Lung (tissue), 17 donors: ENCODE measurements at places on chromosomes 1 and 21. TPM values are rescaled to one million over a fixed set of nuclear protein-coding genes. Genes with fewer than 3 reads are reported as not detected.
A peak's percentile ranks its signal among the peaks of the same experiment; 100 is the strongest.

SCCPDH gene
- 34.0 TPM for total RNA-seq

- DNase-seq: peak; percentile 67
These were observed 64.1 kb upstream of the TMEM51 start for GRCh38 chr1:15089258-15089992.

DNA sequence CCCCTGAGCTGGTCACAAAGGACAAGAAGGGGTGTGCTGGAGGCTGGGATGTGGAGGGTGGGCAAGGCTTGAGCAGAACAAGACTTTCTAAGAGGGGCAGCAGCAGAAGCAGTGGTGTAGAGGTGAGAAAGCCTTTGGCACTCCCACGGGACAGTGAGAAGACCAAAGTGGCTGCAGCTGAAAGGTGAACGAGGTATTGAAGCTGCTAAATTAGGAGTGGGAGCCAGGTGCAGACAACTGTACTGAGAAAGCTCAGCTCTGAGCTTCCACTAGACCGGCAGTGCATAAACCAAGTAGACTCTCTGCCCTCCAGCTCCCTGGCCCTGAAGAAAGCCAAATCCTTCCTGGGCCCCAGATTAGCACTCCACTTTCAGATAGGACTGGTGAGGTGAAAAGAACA, 93.0 kb downstream of the VWA5B1 start:
- no peak for DNase-seq

RAVER2 gene
- total RNA-seq: 9.2 TPM

DNA sequence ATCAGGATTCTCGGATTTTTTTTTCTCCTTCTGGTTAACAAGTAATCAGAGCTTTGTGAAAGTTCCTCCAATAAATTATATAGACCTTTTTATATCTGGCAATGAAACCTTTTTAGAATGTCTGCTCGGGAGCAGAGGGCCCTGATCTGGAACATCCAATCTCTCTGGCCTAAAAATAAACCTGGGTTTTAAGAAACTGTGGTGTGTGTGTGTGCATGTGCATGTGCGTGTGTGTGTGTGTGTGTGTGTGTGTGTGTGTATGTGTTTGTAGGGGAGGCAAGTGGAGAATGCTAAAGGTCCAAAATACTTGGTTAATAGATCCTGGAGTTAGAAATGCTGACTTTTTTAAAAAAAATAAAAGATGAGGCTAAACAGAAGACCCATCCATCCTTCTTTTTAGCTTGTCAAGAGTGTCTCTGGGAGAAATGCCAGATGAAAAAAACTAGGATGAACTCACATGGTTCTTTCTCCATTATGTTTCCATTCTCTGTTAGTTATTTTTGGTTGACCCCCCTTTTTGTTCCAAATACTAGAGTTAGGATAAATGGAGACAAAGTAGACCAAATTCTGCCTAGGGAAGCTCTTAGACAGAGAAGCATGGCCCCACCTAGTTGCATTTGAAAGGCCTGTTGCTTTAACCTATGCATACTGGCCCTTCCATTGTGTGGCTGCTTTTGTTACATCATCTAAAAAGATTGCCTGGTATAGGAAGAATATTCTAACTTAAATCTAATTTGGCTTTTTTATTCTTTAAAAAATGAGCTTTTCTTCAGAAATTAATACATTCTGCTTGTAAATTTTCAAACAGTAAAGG, 175.9 kb downstream of the PAPPA2 start:
- no peak for DNase-seq

NBPF10 gene
- 1.9 TPM for total RNA-seq

GRCh38 chr21:16211339-16212303, 481.8 kb downstream of the USP25 start:
- DNase-seq: no peak

RAB7B gene
- 16.2 TPM for total RNA-seq

GNAT2 gene
- not detected for total RNA-seq

DNA sequence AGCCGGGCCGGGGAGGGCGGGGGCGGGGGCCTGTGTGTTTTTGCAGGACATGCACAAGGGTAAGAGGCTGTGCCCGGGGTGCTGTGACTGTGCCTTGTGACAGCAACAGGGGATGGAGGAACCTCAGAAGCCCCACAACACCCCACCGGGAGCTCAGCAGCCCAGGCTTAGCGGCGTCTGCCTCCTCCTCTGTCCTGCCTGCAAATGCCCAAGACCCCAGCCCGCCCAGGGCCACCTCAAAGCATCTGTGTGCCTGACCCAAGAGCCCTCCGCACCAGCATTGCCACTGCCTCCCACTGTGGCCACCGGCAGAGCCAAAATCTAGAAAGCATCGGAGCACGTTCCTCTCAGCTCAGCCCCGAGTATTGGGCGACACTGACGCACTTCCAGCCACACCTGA, 2.7 kb upstream of the ACTRT2 start:
- peak; percentile 9 for DNase-seq

DNA sequence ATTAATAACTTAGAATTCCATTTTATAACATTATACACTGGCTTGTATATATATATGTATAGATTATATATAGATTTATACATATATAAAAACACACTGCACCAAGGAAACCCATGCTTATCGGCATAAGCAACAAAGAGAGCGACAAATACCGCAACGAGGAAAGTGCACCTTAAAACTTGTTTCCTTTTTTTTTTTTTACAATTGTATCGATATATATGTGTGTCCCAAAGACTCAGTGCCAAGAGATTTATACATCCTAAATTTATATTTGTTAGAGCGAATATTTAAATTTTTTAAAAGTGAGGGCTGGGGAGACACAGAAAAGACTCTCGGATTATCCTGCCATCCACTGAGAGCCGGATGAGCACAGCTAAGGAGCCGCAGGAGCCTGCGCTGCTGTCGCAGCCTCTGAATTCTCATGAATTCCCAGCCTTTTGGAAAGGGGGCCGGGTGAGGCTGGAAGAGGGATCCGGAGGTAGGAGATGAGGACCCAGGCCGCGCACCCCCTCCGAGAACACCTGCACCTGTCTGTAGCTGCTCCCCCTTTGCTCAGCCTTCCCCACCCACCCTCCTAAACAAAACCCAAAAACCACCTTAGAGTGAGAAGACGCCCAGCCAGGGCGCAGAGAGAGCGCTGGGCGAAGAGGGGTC, 5.2 kb downstream of the DMRTA2 start:
- DNase-seq: no peak

GRCh38 chr1:204448344-204448964, 36.8 kb upstream of the PPP1R15B start:
- DNase-seq: no peak

ABCB10 gene
- 23.5 TPM for total RNA-seq

DNA sequence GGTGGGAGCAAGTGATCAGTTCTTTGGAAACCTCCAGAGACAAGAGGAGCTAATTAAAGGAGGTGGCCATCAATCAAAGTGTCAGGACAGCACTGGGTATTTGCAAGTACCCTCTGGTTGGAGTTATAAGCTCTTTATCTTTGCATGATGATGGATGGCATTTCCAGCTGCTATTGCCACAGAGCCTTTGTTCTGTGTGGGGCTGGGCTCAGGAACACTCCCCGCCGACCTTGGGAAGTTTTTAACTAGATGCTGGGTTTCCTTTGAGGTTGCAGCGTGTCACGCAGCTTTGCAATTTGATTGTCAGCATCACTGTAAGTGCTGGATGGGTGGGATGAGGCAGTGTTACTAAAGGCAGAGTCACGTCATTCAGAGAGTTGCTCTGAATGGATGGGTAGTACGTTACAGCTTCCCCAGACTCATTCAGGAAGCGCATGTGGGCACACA, 68.9 kb downstream of the CNIH3 start:
- no peak for DNase-seq

SLC30A10 gene
- total RNA-seq: not detected

GRCh38 chr1:60573121-60573520, 499.6 kb upstream of the C1orf87 start:
- DNase-seq: no peak

FRRS1 gene
- 12.1 TPM for total RNA-seq

DNA sequence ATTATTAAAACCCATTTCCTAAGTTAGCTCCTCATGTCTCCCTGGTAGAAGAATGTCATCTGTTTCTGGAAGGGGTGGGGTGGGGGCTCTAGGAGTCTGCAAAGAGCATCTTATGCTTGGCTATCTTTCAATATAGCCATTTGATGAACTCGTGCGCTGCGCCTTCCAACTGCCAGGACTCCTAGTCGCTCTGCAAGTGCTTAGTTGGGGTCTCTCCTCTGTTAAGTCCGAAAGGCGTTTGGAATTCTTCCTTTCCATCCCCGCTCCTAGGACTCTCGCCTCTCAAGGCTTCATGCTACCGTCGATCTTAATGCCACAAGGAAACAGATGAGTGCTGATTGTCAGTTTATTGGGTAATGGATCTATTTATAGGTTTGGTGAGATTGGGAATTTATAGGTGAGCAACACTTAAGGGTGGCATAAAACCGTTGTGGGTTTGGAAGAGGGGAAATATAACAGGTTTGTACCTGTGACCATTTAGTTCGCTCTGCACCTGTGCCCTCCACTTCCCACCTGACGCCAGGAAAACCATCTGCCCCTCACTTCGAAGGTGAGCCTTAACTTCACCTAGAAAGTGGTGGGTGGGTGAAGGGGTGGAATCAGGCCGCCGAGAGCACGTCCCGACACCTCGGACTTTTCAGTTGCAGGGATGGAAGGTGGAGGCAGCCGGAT, 1.1 kb downstream of the KCNH1 start:
- DNase-seq: no peak

DNA sequence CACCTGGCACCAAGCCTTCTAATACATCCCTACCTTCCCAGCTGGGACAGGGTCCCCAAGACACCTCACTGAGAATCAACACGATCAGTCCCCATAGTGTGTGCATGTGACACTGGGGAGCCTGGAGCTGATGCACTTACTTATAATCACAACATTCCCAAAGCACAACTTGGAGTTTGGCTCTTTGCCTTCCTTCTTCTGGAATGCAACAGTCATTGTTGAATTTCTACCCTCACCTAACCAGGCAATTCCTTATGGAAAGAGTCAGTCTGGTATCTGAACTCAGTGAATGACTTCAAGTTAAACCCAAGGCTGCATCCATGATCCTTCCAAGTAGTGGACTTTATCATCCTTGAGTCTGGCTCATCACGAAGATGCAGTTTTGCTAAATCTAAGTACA, 86.1 kb downstream of the DSCAM start:
- DNase-seq: no peak

DNA sequence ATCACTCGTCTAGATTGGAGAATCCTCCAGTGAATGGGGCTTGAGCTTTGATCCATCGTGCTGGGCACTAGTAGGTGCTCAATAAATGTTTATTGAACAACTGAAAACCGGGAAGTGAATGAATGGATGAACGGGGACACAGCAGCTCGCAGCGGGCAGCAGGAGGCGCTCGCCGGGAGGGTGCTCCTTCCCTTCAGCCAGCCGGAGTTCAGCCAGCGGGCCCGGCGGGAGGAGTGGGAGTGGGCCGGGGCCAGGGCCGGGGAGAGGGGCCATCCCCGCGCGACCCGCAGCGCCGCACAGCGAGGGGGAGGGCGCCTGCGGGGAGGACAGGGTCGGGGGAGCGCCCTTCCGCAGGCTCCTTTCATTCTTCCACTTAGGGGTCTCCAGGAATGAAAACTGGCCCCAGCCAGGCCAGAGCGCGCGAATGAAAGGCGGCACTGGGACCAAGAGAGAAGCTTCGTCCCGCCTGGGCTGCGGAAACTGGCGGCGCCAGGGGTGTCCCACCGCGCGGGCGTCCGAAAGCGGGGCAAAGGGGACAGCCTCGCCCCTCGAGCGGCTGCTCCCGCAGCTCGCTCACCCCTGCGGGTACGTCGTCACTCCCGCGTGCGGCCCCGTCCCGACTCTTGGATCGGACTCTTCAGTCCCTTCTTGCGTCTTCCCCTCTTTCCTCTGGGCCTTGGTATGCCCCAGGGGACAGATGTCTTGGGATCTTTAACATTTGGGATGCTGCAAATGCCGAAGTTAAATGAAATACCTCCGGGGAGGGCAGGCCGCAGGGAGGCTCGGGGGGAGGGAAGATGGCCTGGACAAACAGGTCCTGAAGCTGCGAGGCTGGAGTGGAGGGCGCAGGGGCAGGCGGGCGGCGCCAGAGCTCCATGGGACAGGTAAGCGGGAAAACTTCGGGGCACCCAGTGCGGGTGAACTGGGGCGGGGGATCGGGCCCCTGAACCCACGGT, 3.6 kb upstream of the INAVA start:
- DNase-seq: peak; percentile 84

DNA sequence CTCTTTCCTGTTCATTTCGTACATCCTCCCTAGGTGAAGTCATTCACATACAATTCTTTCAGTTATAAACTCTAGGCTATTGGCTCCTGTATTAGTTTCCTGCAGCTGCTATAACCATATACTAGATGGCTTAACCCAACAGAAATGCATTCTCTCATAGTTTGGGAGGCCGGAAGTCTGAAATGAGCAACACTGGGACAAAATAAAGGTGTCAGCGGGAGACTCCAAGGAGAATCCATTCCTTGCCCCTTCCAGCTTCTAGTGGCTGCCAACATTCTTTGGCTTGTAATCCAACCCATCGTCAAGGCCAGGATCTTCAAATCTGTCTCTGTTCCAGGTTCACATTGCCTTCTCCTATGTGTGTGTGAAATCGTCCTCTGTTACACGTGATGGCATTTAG, 71.3 kb downstream of the TOR3A start:
- DNase-seq: no peak

GRCh38 chr1:85816606-85817005, 108.4 kb upstream of the ZNHIT6 start:
- DNase-seq: no peak

- peak; percentile 38 for DNase-seq
These were observed 24.4 kb upstream of the TARBP1 start for GRCh38 chr1:234503193-234504050.

C1orf210 gene
- 10.4 TPM for total RNA-seq

GRCh38 chr1:65059930-65060538, 88.0 kb upstream of the AK4 start:
- DNase-seq: peak; percentile 74

IL19 gene
- 0.12 TPM for total RNA-seq

DNA sequence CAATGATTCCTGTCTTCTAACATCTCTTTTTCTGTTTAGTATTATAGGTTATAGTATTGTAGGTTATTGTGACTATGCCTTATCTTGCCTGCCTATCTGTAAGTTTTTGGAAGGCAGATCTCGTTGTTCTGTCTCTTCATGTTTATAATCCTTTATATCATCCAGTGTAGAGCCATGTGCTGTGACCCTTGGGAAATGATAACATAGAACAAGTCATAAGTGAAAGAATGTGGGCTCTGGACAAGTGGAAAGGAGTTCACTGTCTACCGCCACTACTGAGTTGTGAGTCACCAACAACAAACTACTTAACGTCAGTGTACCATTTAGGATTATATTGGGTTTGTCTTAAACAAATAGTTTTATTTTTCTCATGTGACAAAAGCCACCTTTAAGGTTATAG, 139.3 kb downstream of the LYPLAL1 start:
- no peak for DNase-seq

COP1 gene
- 71.4 TPM for total RNA-seq

DNA sequence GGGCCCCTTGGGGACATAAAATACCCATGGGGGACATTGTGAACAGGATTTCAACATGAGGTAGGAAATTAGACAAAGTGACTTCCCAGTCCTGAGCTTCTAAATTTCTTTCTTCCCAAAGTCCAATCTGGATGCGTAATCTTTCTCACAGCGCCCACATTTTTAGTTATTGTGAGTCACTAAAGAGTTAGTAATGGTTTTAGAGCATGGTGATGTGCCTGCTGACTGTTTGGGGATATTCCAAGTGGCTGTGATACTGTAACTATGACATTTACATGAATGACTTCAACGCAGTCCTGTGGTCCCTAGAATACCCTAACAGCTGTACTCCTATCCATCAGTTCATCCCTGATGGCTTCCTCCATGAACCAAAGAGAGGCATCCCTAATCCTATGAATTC, 224.0 kb upstream of the COA6 start:
- DNase-seq: no peak

WDR47 gene
- 16.3 TPM for total RNA-seq
